ENCODE measurements at places on chromosomes 7 and 10.

DNA sequence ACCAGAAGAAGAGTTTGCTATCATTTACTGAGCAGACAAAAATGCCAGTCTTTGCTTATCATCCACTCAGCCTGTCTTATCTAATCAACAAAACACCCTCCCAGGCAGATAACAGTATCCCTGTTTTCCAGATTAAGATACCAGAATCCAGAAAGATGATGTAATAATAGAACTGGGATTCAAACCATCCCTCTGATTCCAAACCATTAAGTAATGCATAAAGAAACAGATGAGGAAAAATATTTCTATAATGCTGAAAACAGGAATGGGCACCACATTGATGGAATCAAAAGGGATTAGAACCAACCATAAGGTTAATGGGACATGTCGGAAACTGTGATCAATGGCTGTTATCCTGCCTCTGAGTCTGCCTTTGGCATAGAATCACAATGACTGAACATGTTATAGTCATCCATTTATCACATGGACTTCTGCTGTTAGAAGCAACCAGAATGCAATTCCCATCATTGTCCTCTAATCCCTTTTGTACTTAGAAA lies 92.1 kb upstream of the RSU1 start:
- no peak for DNase-seq

- peak; percentile 26 for DNase-seq
Measured at GRCh38 chr10:26859241-26860101, 1.3 kb downstream of the ABI1 start.

DNA sequence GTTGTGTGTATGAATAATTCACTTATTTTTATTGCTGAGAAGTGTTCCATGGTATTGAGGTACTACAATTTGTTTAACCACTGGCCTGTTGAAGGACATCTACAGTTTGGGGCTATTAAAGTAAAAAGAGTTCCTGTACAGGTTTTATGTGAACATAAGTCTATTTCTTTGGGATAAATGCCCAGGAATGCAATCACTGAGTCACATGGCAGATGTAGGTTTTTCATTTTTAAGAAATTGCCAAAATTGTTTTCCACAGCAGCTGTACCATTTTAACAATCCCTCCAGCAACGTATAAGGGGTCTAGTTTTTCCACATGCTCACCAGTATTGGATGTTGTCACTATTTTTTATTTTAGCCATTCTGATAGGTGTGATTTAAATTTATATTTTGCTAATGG lies 243.9 kb downstream of the TNS3 start:
- DNase-seq: no peak

- no peak for DNase-seq
Measured at GRCh38 chr7:20959281-20959680, 172.6 kb upstream of the SP8 start.

GRCh38 chr10:96714031-96714590 lies 6.2 kb downstream of the PIK3AP1 start:
- no peak for DNase-seq

- DNase-seq: peak; percentile 66
Measured at GRCh38 chr10:107686095-107686494, 521.6 kb upstream of the SORCS1 start.

GRCh38 chr10:17871036-17871435 lies 61.9 kb downstream of the MRC1 start:
- no peak for DNase-seq

- no peak for DNase-seq
Measured at GRCh38 chr10:56346845-56347415, 14.1 kb downstream of the ZWINT start.

- no peak for DNase-seq
Measured at GRCh38 chr10:72228318-72228751, 12.3 kb upstream of the ASCC1 start.

- peak; percentile 19 for DNase-seq
Measured at GRCh38 chr10:75487087-75487754, 55.8 kb downstream of the LRMDA start.

- no peak for DNase-seq
Measured at GRCh38 chr10:132417957-132418441, 21.0 kb downstream of the PWWP2B start.

- peak; percentile 19 for DNase-seq
Measured at GRCh38 chr7:157851501-157852067, 514.8 kb downstream of the DNAJB6 start.

DNA sequence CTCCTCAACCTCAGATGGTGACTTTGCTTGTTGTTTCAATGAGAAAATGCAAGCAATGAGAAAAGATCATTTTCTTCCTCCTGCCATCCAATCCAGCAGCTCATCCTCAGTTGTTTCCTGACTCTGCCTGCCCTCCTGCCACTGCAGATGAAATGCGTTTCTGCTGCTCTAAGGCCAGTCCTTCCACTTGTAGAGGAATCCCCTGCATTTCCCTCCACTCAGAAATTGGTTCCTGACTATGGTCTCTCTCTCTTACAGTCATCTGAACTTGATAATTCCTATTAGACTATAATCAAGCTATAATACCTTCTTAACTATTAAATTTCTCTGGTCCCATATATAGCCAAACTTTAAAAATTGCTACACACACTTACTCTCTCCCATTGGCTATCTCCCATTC lies 14.4 kb downstream of the ITGA8 start:
- no peak for DNase-seq

DNA sequence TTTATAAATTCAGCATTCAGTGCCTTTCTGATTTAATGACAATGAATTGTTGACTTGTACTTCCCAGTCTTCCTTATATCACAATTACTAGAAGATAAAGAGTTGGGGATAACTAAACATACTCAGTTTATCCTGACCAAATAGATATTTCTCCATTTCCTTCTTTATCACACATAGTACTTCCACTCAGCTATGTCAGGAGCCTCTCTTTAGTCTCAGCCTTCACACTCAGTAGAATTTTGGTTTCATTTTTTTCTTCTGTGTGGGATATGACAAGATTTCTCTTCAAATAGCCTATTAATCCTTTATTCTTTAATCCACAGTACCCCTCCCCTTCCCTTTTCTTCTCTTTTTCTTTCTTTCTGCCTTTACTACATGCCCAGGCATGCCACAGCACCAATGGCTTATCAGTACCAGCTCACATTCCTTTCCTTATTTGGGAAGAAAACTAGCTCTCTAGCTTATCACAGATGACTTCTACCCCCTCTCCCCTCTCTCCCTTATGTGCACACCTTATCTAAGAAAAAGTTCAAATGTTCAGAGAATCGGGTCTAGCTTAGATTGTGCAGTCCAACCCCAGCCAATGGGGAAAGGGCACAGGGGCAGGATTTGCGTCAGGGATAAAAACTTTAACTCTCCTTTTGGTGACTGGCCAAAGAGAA lies 109.0 kb downstream of the PHF14 start:
- peak; percentile 20 for DNase-seq

DNA sequence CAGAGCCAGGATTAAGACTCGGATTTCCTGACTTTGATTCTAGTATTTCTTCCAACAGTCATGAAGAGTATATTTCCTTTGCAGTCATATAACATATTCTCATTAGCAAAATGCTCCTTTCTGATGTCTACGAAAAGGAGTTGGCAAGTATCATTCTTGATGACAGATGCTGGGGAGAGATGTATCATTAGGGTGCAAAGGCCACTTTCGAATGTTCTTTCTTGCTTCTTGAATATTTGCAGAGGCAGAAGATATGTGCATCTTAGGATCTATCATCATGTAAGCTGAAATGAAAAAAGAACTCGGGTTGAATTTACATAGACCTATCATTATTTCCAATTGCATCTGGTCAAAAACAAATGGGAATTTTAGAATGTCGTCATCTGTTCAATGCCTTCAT lies 294.4 kb downstream of the BAMBI start:
- DNase-seq: no peak

- peak; percentile 32 for DNase-seq
Measured at GRCh38 chr10:1050554-1050953, 1.6 kb upstream of the IDI1 start.

GRCh38 chr7:7883394-7883793 lies 85.2 kb upstream of the GLCCI1 start:
- DNase-seq: no peak

DNA sequence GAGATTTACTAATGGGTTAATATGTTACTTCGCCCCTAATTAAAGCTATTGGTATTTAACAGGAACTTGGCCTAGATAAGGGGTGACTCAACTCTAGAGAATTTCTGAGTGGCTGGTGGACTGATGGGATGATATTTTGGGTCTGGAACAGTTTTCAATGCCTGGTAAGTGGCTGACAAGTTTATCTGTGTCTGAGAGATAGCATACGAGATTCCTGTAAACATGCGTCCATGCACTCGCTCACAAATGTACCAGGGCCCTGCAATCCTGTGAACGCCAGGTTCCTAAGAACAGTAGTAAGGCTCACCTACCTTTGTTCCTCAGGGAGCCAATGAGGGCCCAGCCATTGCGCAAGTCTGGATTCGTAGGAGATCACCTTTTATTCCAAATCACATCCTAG lies 683.8 kb upstream of the ANKRD30A start:
- no peak for DNase-seq

DNA sequence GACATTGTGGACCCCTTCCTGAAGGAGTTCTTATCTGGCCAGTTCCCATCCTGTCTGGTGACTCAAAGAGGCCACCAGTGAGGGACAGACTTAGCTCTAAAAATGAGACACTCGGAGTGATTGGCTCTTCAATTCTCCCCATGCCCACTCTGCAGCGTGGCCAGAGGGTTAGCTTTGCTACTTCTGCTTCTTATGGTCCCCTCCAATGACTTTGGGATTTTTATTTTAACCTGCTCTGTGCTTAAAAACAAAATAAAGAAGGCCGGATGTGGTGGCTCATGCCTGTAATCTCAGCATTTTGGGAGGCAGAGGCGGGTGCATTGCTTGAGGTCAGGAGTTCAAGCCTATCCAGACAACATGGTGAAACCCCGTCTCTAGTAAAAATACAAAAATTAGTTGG lies 573.0 kb upstream of the AUTS2 start:
- DNase-seq: no peak

GRCh38 chr7:2086229-2086628 lies 146.5 kb downstream of the MAD1L1 start:
- DNase-seq: no peak

GRCh38 chr7:28201131-28201530 lies 20.5 kb upstream of the JAZF1 start:
- DNase-seq: no peak

GRCh38 chr7:94580601-94581000 lies 71.0 kb downstream of the CASD1 start:
- DNase-seq: no peak

GRCh38 chr7:149473251-149473650 lies 12.4 kb upstream of the ZNF777 start:
- no peak for DNase-seq

- DNase-seq: no peak
Measured at GRCh38 chr10:5538446-5538845, 13.7 kb downstream of the CALML3 start.

DNA sequence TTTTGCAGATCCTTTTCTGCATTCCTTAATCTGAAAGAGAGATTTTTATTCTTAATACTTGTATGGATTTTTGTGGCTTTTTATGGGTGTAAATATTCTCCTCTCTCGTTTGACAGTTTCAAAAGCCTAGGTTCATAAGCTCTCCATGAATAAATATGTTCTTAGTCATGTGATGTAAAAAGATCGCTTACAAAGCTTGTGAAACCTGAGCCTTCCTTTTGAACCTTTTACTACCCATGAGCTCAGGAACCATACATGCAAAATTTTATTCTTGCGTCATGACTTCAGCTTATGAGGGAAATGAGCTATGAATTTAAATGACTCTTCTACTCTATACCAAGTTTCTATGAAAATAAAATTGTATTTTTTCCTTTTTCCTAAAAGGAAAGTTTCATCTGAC lies 98.7 kb downstream of the POLL start:
- DNase-seq: no peak

DNA sequence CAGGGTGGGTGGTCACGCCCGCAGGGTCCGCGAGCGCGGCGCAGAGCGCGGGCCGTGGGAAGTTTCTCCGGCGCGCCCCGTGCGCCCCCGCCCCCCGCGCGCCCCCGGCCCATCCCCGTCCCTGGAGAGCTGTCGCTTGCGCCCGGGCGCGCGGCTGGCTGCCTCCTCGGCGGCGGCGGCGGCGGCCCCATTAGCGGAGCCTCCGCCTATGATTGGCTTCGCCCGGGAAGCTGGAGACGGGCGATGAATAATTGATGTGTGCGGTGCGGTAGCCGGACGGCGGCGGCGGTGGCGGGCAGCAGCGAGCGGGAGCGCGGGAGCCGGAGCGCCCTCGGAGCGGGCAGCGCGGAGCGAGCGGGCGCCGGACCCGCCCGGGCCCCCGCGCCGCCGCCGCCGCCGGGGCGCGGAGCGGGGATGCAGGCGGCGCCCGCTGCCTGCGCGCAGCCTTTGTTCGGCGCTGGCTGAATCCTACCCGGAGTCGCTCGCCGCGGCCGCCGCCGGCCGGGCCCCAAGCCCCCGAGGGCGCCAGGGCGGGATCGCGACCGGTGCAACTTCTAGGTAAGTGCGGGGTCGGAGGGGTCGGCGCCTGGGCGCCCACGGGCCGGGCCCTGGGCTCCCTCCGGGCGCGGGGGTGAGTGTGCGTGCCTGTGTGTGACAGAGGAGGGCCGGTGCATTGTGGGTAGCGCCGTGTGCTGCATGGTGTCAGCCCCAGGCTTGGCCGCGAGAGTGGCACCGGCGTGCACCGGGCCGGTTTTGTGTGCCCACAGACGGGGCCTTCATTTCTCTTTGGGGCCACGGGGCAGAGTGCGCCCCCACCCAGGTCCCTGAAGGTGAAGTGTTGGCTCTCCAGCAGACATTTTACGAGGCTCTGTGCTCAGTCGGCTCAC lies 103.8 kb upstream of the PPIF start:
- no peak for DNase-seq

DNA sequence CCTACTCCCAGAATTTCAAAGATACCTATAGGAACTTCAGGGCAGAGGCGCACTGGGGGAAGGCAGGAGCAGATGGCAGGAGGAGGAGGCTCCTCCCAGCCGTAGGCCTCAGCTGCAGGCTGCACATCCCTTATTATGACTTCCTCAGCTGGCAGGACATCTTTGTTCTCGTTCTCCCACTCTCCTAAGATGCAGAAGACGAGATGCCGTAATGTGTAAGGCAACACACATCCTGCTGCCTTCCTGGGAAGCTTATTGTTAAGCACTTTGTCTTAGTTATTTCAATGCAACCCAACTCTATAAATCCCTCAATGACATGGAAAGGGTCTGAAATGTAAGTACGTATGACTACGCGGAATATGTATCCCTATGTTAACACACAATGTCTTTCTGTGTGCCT lies 599.8 kb upstream of the MGMT start:
- no peak for DNase-seq

GRCh38 chr7:107678110-107678753 lies 17.6 kb downstream of the SLC26A4 start:
- DNase-seq: no peak

GRCh38 chr7:65983965-65984658 lies 2.1 kb upstream of the GUSB start:
- DNase-seq: no peak

DNA sequence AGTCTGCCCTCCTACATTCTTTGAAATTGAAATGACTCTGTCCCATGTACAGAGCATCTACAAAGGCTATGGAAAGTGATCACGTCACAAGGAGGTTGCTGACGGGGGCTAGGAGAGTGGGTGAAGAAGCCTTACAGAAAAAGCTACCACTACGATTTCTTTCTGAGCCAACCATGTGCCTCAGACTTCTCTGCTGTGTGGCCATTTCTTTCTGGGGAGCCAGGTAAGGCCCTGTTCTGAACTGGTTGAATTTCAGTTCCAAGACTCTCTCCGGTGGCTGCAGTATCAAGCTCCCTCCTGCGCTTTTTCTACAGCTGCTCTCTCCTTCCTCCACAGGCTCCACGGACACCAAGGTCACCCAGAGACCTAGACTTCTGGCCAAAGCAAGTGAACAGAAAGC lies 112.5 kb upstream of the PRSS1 start:
- DNase-seq: no peak

GRCh38 chr7:39697483-39697882 lies 74.1 kb downstream of the RALA start:
- no peak for DNase-seq
